Activated CD4-positive, alpha-beta T cell treated with anti-CD3 and anti-CD28 coated beads for 36 hours (primary cell): ENCODE measurements at places on chromosomes 4 and X. TPM values are rescaled to one million over a fixed set of nuclear protein-coding genes. Genes with fewer than 3 reads are reported as not detected.

Gene FGFRL1
- 23.5 TPM for total RNA-seq

Gene MAGEB16
- not detected for total RNA-seq

Gene ZDHHC15
- 0.23 TPM for total RNA-seq

Gene PRR32
- not detected for total RNA-seq

Gene PDGFRA
- not detected for total RNA-seq

Gene ANXA10
- not detected for total RNA-seq

Gene MAP7D2
- total RNA-seq = 0.44 TPM

Gene EPGN
- 0.14 TPM for total RNA-seq

Gene MAPK10
- total RNA-seq = 0.19 TPM

Gene STBD1
- total RNA-seq = 0.14 TPM

Gene ATP8A1
- total RNA-seq = 15.1 TPM

Gene CTAG1B
- not detected for total RNA-seq

Gene MND1
- 41.9 TPM for total RNA-seq

Gene GPR173
- total RNA-seq = not detected

Gene MAN2B2
- 14.6 TPM for total RNA-seq

Gene HSFX2
- total RNA-seq = not detected
